ENCODE measurements at places on chromosomes 7 and 10.

DNA sequence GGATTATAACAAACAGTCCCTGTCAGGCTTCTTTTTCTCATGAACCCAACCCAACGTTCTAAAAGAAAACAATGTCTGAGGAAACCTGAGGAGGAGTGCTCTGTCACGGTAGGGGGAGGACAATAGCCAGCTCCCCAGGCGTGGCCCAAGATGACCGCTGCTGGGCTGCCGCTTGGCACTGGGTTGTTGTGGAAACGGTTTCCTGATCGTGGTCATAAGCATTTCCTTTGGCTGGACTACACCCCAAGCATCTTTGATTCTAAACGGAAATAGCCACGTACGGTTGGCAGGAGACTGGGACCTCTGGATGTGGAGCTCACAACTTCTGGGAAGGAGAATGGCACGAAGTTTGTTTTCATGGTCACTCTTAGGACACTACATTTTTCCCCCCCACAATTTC is 30.4 kb upstream of the DMBT1 start:
- no peak for DNase-seq

- no peak for DNase-seq
Measured at GRCh38 chr10:119826771-119827170, 45.9 kb downstream of the MCMBP start.

GRCh38 chr10:108616559-108617285 is 1306.6 kb downstream of the XPNPEP1 start:
- no peak for DNase-seq

DNA sequence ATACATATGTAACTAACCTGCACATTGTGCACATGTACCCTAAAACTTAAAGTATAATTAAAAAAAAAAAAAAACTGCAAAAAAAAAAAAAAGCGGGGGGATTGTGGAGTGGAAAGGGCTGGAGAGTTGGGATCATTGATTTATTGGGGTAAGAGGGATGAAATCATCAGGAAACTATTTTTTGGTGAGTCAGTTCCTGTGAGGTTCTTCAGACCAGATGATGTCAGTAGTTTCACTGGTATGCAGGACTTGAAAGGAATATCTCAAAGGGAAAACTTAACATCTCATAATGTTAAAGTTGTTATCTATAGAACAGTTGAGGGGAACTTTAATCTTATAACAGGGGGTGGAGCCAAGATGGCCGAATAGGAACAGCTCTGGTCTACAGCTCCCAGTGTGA is 32.6 kb upstream of the TECTB start:
- peak; percentile 76 for DNase-seq

GRCh38 chr7:118214051-118214832 is 10.3 kb upstream of the ANKRD7 start:
- peak; percentile 82 for DNase-seq

DNA sequence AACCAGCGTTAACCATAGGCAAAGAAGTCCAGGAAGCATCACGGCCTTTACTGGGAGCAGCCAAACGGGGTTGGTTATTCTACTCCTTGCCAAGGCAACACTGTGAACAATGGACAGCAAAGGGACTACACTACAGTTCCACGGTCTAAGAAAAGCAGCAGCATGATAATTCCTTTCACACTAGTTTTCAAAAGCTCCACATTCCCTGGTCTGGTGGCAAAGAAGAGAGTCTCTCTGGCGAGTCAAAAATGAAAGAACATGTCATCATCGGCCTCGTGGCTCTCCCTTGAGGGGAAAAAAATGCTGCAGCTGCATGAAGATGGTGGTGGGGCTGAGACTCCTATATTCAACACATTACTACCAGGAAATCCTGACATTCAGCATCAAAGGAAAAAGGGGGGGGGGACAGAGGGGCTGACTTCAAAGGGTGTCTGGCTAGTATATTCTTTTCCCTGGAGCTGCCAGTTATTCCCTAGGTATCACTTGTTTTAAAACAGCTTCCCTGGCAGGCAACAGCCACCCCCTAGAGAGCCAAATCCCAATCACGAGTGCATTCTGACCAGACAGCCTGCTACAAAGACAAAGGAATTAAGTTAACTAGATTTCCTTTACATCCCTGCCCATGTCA is 49.1 kb downstream of the SLC37A3 start:
- DNase-seq: peak; percentile 50

DNA sequence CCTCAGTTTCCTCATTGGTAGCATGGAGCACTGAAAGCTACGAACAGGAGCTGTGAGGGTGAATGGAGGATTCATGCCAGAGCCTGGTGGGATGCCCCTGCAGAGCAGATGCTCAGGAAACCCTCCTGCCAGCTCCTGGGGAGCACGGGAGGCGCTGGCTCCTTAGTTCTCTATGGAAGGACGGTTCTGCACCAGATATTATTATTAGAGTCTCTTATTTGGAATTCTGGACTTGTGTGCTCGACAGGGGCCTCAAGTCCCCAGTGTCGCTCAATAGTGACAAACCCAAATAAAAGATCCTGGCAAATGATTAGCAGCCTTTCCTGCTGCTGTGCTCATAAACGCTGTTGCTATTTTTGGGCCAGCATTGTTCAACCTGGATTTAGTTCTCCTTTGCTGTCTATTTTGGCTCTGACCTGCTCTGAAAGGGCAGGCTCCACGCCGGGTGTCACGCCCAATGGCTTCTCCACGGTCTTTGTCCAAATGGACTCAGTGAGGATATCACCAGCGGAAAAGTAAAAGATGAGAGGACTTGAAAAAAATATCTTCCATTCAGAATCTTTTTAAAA is 23.0 kb upstream of the KLF6 start:
- DNase-seq: no peak

- DNase-seq: peak; percentile 57
Measured at GRCh38 chr10:114767101-114767985, 54.2 kb upstream of the FHIP2A start.

GRCh38 chr10:29250066-29250465 is 38.8 kb upstream of the LYZL1 start:
- DNase-seq: no peak

- DNase-seq: peak; percentile 34
Measured at GRCh38 chr10:100653957-100654781, 91.2 kb upstream of the PAX2 start.

GRCh38 chr10:6260843-6261242 is 58.1 kb downstream of the PFKFB3 start:
- no peak for DNase-seq

- DNase-seq: no peak
Measured at GRCh38 chr7:158672975-158673374, 31.6 kb downstream of the NCAPG2 start.

- no peak for DNase-seq
Measured at GRCh38 chr10:46314071-46314470, 27.3 kb downstream of the ANTXRL start.

DNA sequence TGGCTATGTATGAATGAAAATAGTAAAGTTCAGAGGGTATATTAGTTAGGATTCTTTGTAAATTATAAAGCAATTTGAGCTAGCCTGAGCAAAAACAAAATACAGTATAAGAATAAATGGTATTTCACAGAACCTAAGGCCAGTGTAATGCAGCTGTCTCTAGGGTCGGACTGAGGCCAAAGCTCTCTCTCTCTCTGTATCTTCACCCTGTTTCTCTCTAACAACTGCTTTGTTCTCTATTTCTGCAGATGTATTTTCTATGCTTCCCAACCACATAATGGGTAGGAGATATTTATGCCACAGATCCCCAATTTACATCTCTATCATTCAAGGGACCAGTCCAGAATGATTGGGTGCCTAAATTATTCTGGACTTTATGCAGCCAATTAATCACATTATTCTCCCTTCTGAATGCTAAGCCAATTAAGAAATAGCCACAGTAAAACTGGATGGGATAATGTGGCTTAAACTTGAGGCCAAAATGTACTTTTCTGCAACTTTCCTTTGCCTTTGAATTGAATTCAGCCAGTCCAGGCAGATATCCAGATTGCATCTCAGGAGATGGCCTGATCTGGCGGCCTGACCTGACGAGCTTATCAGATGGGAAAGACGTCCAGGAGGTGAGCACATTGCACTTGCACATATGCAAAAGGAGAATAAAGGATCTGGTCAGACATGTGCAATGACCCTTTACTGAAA is 24.6 kb upstream of the IMMP2L start:
- DNase-seq: no peak

GRCh38 chr7:45657136-45657889 is 83.1 kb downstream of the ADCY1 start:
- DNase-seq: no peak

- no peak for DNase-seq
Measured at GRCh38 chr7:104890216-104890615, 123.8 kb upstream of the KMT2E start.

DNA sequence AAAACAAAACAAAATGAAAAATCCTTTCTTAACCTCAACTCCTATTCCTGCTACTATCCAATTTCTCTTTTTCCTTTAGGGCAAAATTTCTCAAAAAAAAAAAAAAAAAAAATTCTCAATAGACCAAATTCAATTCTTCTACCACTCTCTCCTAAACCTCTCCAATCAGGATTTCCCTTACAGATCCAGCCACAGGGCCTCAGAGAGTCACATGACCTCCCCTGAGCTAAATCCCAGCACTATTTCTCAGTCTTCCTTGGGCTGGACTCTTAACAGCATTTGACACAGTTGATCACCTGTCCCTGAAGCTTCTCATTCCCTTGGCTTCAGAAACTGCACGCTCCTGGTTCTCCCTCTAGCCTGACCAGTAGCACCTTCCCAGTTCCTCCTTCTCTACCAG is 4.9 kb downstream of the ZNF12 start:
- no peak for DNase-seq

- DNase-seq: no peak
Measured at GRCh38 chr10:43906490-43906889, 257.8 kb upstream of the ZNF32 start.

- no peak for DNase-seq
Measured at GRCh38 chr10:69434169-69434568, 17.1 kb upstream of the TSPAN15 start.

- DNase-seq: no peak
Measured at GRCh38 chr10:11378835-11379234, 232.6 kb downstream of the USP6NL start.

- no peak for DNase-seq
Measured at GRCh38 chr10:59285073-59285472, 77.3 kb downstream of the FAM13C start.

DNA sequence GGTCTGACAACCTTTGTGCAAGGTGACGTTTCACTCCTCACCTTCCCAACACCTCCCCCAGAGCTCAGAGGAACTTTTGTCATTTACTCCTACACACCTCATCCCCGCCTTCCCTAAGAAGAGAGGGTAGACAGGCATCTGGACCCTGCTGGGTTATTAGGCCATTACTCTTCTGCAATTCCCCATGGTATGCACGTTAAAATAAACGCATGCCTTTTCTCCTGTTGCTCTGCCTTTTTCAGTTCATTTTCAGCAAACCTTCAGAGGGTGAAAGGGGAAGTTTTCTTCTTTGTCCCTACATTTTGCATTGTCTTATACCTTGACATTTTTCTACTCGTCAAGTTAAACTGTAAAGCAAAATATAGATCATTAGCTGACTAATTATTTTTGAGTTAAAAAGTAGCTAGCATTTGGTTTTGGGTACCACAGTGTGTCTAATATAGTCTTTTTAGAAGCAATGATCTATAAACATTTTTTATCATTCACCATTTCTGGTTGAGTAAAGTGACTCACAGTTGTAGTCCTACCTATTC is 10.5 kb upstream of the EDRF1 start:
- no peak for DNase-seq

GRCh38 chr7:123738808-123739207 is 10.0 kb downstream of the WASL start:
- DNase-seq: no peak

DNA sequence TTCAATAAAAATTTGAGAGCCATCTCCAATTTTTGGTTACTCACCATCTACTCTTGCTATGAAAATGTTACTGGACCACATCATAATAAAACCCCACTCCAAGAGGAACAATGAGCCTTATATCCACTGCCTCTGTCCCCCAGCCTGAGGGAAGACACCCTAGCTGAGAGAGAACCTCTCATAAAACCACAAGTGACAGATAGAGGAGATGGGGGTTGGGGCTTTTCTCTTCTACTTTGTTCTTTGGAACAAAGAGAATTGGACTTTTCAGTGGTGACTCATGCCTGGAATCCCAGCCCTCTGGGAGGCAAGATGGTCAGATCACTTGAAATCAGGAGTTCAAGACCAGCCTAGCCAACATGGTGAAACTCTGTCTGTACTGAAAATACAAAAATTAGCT is 27.6 kb upstream of the TAS2R16 start:
- DNase-seq: no peak
